ENCODE measurements at places on chromosomes 16 and 17. TPM values are rescaled to one million over a fixed set of nuclear protein-coding genes. Genes with fewer than 3 reads are reported as not detected.

Gene ABCC6
- 3.4 TPM for total RNA-seq

Gene C17orf67
- 2.0 TPM for total RNA-seq

Gene AIPL1
- not detected for total RNA-seq

Gene RPS2
- 1,440 TPM for total RNA-seq

Gene PYY
- not detected for total RNA-seq

Gene TMEM92
- total RNA-seq: 3.3 TPM

Gene ICAM2
- total RNA-seq: 10.1 TPM

Gene ZNF629
- total RNA-seq: 7.8 TPM

Gene XAF1
- total RNA-seq: 16.7 TPM

Gene TOM1L2
- total RNA-seq: 49.8 TPM

Data from spinal cord (tissue), 10 donors.